Uterus (tissue), 4 donors: ENCODE measurements at places on chromosomes 2 and 18. TPM values are rescaled to one million over a fixed set of nuclear protein-coding genes. Genes with fewer than 3 reads are reported as not detected.

The ALLC gene
- not detected for total RNA-seq

The TMX3 gene
- 56.3 TPM for total RNA-seq

The E2F6 gene
- 19.4 TPM for total RNA-seq

The KCNJ13 gene
- total RNA-seq: not detected

The COL4A4 gene
- total RNA-seq: 6.4 TPM

The CERKL gene
- not detected for total RNA-seq
